Non-pigmented ciliary epithelial cell (primary cell): ENCODE measurements at places on chromosomes 2 and 18.

- DNase-seq: no peak
Observed at GRCh38 chr2:144630459-144631215, 110.7 kb upstream of the ZEB2 start.

DNA sequence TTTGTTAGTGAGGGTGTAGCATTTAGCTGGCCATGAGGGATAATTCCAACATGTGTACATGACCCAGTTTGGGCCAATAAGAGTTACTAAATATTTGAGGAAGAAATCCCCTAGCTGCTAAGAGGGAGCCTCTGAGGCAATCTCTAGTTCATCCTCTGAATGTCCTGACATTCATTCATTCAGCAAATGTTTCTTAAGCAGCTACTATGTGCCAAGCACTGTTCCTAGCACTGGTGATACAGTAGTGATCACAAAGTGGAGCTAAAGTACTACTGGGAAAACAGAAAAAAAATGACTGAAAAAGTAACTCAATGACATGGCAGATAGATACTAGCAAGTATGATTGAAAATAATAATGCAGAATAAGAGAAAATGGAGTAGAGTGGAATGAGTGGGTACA lies 79.8 kb upstream of the PID1 start:
- no peak for DNase-seq

DNA sequence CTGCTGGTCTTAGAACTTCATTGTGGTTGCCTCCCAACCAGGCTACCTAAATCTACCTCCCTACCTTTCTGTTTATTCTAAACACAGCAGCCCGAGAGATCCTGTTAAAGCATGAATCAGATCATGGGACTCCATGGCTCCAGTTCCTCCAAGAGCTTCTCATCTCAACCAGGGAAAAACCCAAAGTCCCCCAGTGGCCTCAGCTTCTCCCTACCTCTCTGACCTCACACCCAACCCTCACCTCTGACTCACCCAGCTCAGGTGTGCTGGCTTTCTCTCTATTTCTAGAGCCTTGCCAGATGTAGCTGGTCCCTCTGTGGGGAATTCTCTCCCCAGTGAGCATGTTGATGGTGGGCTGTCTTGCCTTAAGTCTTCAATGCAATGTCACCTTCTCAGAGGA lies 93.8 kb upstream of the COPS8 start:
- no peak for DNase-seq

DNA sequence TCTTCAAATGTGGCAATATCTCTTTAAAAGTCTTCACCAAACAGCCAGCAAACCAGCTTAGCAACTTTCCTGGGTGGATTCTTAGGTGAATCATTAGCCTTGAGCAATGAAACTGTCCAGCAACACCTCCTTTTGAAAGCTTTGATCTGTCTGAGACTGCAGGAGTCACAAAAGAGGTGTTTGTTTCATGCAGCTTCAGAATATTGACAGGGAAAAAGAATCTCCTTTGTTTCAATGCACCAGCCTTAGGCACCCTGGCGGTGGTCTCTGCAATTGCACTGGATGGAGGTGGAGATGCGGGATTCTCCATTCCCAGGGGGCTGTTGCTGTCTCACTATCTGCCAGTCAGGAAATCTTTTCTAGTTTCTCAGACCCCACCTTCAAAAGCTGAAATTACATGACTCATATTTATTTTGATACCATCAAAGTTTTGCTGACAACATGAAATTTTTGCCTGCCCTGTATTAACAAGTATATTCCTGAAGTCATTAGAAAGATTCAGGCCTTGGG lies 76.0 kb upstream of the DSG1 start:
- no peak for DNase-seq

GRCh38 chr2:237691029-237691907 lies 63.9 kb downstream of the LRRFIP1 start:
- no peak for DNase-seq

GRCh38 chr2:43787895-43788294 lies 14.1 kb downstream of the DYNC2LI1 start:
- no peak for DNase-seq

GRCh38 chr2:233857511-233858141 lies 3.3 kb upstream of the HJURP start:
- DNase-seq: no peak

- no peak for DNase-seq
Observed at GRCh38 chr2:179860255-179861026, 971 bp downstream of the ZNF385B start.

- DNase-seq: no peak
Observed at GRCh38 chr2:20771299-20771698, 51.6 kb downstream of the LDAH start.

- no peak for DNase-seq
Observed at GRCh38 chr2:25222477-25223121, 54.2 kb upstream of the POMC start.

- DNase-seq: no peak
Observed at GRCh38 chr2:166125557-166125956, 2.3 kb downstream of the SCN1A start.

DNA sequence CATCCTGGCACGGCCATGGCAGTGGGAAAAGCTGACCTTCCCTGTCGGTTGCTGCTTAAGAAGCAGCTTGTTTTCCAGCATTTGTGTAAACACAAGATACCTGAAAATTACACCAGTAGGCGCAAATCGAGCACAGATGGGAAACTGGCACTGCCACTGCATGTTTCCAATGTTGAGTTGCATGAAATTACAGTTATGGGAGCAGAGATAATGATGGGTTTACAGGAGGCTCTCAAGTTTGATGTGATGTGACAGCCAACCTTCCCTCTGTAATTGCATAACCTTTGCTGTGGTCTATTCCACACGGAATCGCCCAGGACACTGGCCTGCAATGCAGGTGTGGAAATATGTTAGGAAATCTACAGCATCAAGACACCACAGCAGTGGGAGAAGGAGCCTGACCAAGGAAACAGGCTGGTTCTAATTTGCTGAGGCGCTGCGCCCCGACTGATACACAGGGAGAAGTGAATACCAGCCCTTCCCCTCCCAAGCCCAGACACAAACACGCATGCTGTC lies 17.4 kb downstream of the GPR45 start:
- DNase-seq: no peak

DNA sequence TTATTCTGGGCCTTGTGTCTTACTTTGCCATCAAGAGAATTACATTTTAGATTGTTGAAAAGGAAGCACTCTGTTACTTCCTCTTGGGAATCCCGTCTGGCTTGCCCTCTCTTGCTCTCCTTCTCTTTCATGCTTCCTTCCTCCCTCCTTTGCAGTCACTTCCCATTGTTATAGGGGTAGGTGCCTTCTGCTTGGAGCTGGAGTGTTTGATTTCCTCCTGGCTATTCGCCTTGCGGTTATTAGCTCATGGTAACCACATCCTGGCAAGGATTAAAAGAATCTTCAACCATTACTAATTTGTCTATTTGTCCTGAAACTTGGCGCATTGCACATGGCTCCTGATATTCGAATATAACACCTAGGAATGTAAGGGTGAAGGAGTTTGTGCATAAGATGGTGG lies 115.0 kb downstream of the CERS6 start:
- DNase-seq: no peak

DNA sequence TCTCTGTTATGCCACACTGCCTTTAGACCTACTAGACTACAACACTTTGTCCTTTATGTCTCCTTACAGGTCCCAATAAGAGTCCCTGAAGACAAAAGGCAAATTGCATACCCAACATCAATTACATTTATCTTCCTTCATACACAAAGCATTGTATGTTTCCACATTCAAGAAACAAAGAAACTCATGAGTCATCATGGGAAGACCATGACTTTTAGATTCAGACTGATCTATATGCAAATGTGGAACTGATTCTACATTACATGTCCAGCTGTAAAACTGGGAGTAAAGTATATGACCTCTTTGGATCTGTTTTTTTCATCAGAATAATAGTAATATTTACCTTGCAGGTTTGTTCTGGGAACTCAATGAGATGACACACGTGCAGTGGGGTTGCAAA lies 25.2 kb upstream of the HNMT start:
- DNase-seq: no peak

GRCh38 chr2:136149011-136149410 lies 31.1 kb upstream of the CXCR4 start:
- DNase-seq: no peak

GRCh38 chr2:21361957-21362486 lies 238.3 kb downstream of the TDRD15 start:
- DNase-seq: no peak

DNA sequence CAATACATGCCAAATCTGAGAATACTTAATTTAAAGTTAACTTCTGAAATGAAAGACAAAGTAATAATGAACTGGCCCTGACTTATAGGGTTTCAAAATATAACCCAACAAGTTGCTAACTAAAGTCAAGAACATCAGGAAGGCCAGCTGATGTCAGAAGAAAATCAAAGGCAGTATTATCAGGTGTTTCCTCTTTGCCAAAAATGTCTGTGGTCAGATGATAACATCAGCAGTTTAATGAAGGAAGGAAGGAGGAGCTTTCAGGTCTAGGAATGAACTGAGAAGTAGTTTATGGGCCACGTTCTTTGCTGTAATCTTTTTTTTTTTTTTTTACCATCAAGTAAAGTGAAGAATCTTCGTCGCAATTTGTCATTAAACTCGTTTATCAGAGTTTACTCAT lies 40.9 kb downstream of the CDH2 start:
- no peak for DNase-seq

DNA sequence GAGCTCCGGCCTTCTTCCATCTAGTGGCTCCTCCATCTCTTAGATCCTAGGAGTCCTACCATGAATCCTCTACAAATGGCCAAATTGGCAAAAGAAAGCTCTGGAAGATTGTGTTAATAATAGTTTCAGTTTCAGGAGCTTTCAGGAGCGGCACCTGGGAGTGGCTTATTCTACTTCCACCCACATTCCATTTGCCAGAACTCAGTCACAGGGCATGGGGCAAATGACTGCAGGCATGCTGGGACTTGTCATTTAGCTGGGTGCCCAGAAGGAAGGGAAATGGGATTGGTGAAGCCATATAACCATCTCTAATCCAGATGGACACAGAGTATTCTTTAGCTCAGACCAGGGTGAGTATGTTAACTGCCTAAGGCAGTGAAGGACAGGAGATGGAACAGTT lies 3.6 kb upstream of the LRATD1 start:
- DNase-seq: no peak

- no peak for DNase-seq
Observed at GRCh38 chr2:157685572-157685971, 56.9 kb upstream of the ACVR1C start.

GRCh38 chr18:68017385-68017784 lies 500.9 kb upstream of the DSEL start:
- no peak for DNase-seq

GRCh38 chr18:42326752-42327151 lies 371.7 kb downstream of the PIK3C3 start:
- no peak for DNase-seq

GRCh38 chr18:49668574-49669275 lies 106.9 kb downstream of the LIPG start:
- no peak for DNase-seq

DNA sequence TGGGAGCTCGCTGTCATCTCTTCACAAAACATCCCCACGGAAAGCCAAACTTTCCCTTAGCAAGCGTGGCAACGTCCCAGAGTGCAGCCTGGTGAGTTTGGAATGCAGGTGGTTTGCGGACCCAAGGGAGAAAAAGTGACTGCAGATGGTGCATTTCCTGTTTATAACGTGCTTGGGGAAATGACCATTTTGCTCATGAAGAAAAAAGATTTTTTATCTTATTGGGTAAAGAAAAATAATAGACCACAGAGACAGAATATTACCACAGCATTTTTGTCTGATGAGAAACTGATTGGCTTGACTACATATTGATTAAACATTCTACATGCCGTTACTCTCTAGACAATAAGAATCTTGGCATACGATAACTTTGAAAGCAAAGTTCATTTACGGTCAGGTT lies 136.5 kb downstream of the COPS8 start:
- DNase-seq: no peak

DNA sequence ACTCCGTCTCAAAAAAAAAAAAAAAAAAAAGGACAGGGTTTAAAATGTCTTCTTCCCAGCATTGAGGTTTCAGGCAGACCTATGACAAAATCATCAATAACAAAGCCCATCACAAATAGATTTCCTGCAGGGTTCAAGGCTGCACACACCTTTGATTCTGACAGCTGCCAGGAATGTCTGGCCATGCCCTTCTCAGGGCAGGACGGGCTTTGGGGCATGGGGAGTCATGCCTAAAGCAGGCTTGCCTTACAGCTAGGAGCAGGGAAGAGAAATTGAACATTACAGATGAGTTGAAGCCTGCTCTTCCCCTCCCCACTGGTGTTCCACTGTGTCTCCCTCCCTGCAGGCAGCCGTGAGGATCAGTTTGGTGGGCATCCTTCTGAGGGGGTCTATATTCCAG lies 3.7 kb downstream of the PRELID3A start:
- no peak for DNase-seq

- no peak for DNase-seq
Observed at GRCh38 chr2:102872388-102872787, 110.6 kb downstream of the TMEM182 start.

DNA sequence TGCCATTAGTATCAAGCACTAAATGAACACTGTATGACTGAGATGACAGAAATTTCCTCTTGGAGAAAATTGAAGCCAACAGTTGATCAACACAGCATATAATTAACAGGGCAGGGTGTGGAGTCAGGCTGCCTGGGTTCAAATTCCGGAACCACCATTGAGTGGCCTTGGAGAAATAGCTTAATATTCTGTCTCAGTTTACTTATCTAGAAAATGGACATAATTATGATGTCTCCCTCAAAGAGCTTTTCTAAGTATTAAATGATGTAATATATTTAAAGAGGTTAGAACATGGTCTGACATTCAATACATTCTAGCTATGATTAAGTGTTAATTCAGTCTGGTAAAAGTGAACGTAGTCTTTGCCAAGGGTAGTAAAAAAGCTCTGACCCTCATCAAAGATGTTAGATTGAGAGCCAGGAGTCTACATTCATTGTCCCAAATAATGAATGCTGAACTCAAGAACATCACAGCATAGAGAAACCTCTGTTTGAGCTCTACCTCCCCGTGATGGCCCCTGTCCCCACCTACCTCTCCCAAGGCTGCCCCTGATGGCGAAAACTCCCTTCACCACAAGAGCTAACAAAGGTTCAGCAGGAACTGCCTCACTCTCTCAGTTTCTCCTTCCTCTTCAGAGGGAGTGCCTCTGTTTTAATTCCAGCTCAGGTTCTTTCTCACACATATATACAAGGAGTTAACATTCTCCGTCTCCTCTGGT lies 2.7 kb upstream of the VWA3B start:
- DNase-seq: no peak

DNA sequence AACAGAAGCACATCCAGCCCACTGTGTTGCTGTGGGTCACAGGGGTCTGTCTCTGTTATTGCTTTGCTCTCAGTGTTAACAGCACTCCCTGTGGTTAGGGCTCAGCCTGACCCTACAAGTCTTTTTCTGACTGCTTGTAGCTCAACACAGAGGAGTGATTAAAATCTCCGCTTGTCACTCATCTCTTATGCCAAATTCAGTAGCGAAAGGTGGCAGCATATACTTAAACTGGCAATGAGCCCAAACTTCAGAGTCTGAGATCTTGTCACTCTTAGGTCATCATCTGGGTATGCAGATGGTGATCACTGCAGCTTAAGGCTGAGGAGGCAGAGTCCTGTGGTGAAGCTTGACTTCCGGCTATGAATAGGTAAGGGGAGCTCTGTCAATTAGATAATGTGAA lies 63.3 kb upstream of the CSRNP3 start:
- DNase-seq: no peak

GRCh38 chr2:187296869-187297268 lies 151.2 kb downstream of the CALCRL start:
- no peak for DNase-seq
